ENCODE measurements at places on chromosomes 7 and 10.

GRCh38 chr10:77553966-77554365, 83.6 kb downstream of the KCNMA1 start:
- DNase-seq: no peak

GRCh38 chr10:104146882-104147281, 24.9 kb downstream of the SFR1 start:
- DNase-seq: no peak

- DNase-seq: no peak
Observed at GRCh38 chr10:82498976-82499375, 624.0 kb downstream of the NRG3 start.

DNA sequence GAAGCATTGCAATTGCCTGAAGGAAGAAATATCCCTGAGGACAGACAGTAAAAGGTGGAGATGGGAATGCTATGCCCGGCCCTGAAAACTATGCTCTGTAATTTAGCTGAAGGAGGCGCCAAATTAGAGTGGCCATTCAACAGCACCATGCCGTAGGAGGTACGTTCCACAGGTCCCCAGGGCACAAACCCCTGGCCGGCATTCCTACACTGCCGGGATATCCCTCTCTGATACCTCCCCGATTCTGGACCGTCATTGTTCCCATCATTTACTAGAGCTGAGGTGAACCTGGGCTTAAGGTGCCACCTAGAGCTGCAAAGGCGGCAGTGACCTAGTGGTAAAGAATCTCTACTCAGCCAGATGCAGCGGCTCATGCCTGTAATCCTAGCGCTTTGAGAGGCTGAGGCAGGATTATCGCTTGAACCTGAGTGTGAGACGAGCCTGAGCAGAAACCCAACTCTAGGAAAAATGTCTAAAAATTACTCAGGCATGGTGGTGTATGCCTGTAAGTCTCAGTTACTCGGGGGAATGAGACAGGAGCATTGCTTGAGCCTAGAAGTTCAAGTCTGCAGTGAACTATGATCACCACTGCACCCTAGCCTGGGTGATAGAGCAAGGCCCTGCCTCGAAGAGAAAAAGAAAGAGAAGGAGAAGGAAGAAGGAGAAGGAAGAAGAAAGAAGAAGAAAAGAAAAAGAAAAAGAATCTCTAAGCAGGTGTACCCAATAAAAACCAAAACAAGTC, 53.0 kb upstream of the TNKS2 start:
- DNase-seq: no peak

DNA sequence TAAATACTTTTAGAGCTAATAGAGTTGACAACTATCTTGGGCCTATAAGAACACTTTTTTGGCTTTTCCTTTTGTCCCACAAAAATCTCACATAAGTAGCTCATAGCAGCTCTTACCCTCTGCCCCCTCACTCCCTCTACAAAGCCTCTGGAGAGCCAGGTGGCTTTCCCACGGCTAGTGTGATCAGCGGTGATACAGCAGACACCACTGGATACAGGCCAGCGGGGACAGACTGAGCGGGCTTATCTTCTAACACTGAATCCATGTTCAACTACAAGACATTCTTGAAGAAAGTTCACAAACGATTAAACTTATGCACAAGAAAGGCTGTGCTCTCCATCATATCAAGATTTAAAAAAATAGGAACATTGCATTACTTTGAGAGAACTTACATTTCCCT, 377.2 kb downstream of the PARD3 start:
- DNase-seq: no peak

- DNase-seq: no peak
Observed at GRCh38 chr7:142668495-142668894, 80.8 kb upstream of the PRSS1 start.

- DNase-seq: no peak
Observed at GRCh38 chr10:77699080-77699645, 61.6 kb upstream of the KCNMA1 start.

GRCh38 chr7:151340794-151341356, 737 bp upstream of the NUB1 start:
- DNase-seq: no peak

Data from DMS153 (cell line).